ENCODE measurements at places on chromosomes 1 and 21. TPM values are rescaled to one million over a fixed set of nuclear protein-coding genes. Genes with fewer than 3 reads are reported as not detected.

The S100A13 gene
- total RNA-seq, result 7.0 TPM

The GPA33 gene
- 1.2 TPM for total RNA-seq

The FCER1G gene
- 0.74 TPM for total RNA-seq

The DMBX1 gene
- total RNA-seq, result not detected

The SDF4 gene
- 74.7 TPM for total RNA-seq

The EEIG2 gene
- total RNA-seq, result 7.6 TPM

The RRAGC gene
- 22.3 TPM for total RNA-seq

The NUF2 gene
- 69.0 TPM for total RNA-seq

DNA sequence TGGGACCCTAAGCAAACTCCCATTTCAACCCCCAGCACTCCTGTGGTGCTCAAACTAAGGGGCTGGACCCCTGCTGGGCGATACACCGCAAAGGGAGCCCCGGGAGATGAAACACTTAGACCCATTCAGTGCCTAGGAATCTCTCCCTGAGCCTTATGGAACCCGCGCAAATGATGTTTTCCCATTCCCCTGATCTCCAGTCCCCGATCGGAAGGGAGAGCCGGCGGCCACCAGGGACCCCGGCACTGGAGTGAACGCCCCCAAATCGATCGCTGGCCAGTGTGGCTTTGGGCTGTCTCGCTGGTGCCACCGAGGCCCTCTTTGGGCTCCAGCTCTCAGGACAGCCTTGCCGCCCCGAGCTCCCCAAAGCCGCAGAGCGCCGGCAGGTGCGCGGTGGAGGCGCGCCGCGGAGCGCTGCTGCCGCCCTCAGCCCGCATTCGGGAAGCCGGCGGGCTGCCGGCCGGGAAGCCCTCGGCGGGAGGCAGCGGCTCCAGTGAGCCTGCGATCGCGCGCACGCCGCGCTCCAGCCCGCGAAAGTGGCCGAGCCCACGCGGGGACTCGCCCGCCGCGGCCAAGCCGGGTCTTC lies 1.1 kb downstream of the PLXNA2 start:
- peak; percentile 12 for DNase-seq
- H3K27me3 ChIP-seq, result peaks cover 31% of the 10 kb centered on the region

GRCh38 chr21:42672699-42673458 lies 19.5 kb downstream of the PDE9A start:
- H3K4me1 ChIP-seq, result peaks cover 6% of the 10 kb centered on the region
- H3K27me3 ChIP-seq, result no peaks in the 10 kb centered on the region
- no peak for DNase-seq
- H3K27ac ChIP-seq, result no peak overlapping the region
- no peaks in the 10 kb centered on the region for H3K36me3 ChIP-seq
- H3K4me3 ChIP-seq, result no peak overlapping the region

DNA sequence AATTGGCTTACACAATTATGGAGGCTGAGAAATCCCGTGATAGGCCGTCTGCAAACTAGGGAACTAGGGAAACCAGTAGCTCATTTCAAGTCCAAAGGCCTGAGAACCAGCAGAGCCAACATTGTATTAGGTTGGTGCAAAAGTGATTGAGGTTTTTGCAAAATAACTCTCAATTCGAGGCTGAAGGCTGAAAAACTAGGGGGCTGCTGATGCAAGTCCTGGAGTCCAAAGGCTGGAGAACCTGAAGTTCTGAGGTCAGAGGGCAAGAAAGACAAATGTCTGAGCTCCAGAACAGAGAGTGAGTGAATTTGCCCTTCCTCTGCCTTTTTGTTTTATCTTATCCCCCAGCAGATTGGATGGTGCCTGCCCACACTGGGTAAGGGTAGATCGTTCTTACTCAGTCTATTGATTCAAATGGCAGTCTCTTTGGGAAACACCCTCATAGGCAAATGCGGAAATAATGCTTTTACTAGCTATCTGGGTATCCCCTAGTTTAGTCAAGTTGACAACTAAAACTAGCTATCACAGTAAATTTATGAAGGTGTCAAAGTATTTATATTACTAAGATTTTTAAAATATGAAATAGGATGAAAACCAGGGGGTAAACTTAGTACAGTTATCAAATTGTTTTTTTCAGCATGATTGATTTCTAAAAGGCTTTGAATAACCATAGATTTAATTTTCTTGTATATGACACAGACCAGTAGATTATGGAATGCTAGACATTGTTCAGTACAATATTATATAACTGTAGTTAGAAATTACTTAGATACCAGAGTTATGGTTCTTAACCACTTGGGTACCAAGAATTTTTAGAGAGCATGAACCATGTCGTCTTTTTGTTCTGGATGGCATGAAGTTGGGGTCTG lies 15.4 kb downstream of the RABGAP1L start:
- no peak overlapping the region for H3K27ac ChIP-seq
- H3K36me3 ChIP-seq, result peaks cover 23% of the 10 kb centered on the region
- H3K4me1 ChIP-seq, result peaks cover 35% of the 10 kb centered on the region
- no peak overlapping the region for H3K4me3 ChIP-seq
- H3K27me3 ChIP-seq, result no peaks in the 10 kb centered on the region

GRCh38 chr1:46735708-46736324 lies 16.9 kb upstream of the EFCAB14 start:
- H3K4me3 ChIP-seq, result no peak overlapping the region
- peak; percentile 46 for DNase-seq
- H3K27me3 ChIP-seq, result peaks cover 12% of the 10 kb centered on the region
- H3K27ac ChIP-seq, result no peak overlapping the region
- no peaks in the 10 kb centered on the region for H3K4me1 ChIP-seq

DNA sequence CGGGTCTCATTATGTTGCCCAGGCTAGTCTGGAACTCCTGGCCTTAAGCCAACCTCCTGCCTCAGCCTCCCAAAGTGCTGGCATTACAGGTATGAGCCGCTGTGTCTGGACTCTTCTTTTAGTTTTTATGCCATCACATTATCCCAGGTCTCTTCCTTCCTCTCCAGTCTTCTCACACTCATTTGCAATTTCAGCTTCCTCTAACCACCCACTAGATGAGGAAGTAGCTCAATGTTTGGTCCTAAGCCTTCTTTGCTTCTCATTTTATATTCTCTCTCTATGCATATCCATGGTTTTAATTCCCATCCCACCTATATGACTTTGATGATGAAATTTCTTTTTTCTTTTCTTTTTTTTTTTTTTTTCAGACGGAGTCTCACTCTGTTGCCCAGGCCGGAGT lies 3.1 kb upstream of the ZBTB8A start:
- DNase-seq, result no peak
- H3K27me3 ChIP-seq, result peaks cover 50% of the 10 kb centered on the region
- peaks cover 8% of the 10 kb centered on the region for H3K4me1 ChIP-seq
- H3K36me3 ChIP-seq, result no peaks in the 10 kb centered on the region

GRCh38 chr1:149962039-149962647 lies 25.5 kb upstream of the MTMR11 start:
- peaks cover 42% of the 10 kb centered on the region for H3K36me3 ChIP-seq
- H3K4me3 ChIP-seq, result no peak overlapping the region
- H3K27me3 ChIP-seq, result no peaks in the 10 kb centered on the region
- H3K4me1 ChIP-seq, result peaks cover 12% of the 10 kb centered on the region
- no peak overlapping the region for H3K27ac ChIP-seq
- DNase-seq, result peak; percentile 63

GRCh38 chr1:89523572-89524368 lies 859 bp upstream of the LRRC8B start:
- H3K36me3 ChIP-seq, result peaks cover 16% of the 10 kb centered on the region
- H3K4me1 ChIP-seq, result peaks cover 31% of the 10 kb centered on the region
- no peaks in the 10 kb centered on the region for H3K27me3 ChIP-seq
- H3K27ac ChIP-seq, result no peak overlapping the region

DNA sequence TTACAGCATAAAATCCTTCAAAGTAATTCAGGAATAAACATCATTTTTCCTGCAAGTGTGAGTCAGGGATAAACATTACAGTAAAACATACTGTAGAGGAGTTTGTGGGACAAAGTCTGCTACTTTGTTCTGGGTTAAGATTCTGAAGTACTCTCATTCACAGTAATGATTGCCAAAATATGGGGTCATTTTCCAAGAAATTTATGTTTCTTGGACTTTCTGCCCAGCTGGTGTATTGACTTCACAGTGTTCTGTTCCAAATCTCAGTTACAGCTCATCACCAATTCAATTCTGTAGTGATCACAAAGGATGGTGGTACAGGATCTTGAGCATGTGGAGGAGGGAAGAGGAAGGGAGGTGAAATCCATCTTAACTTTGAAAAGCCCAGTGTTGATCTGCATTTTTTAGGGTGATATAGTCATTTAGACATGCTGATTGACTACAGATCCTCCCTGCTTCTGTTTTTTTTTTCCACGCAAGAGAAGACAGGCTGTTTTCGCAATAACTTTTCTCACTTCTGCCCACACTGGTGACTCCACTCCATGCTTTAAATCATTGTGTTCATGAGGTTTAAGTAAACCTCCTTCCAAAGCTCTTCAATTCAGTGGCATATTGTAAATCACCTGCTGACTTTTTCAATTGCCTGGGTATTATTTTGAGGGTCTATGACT lies 60.4 kb upstream of the C1orf53 start:
- H3K27me3 ChIP-seq, result no peaks in the 10 kb centered on the region
- no peak for DNase-seq
- no peak overlapping the region for H3K27ac ChIP-seq
- no peaks in the 10 kb centered on the region for H3K36me3 ChIP-seq
- no peak overlapping the region for H3K4me3 ChIP-seq

DNA sequence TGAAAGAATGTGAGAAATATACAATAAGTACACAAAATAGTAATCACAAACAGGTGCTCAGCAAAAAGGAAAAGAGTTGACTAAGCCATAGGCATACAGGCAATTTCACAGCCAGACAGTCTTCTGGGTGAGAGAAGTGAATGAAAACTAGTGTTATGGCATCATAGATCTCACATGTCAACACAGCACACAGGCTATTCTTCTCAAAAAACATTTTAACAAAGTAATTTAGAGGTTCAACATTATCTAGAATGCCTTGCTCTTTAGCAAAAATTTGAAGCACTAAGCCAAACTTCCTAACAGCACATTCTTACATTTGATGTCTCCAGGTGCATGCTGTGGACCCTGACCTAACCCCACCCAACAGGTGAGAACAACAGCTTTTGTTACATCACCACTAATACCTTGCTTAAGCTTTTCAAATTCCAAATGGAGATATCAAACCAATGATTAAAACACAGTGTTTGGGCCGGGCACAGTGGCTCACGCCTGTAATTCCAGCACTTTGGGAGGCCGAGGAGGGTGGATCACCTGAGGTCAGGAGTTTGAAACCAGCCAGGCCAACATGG lies 30.5 kb downstream of the OTUD7B start:
- peaks cover 29% of the 10 kb centered on the region for H3K4me1 ChIP-seq
- H3K27me3 ChIP-seq, result no peaks in the 10 kb centered on the region
- DNase-seq, result no peak
- no peak overlapping the region for H3K4me3 ChIP-seq
- H3K27ac ChIP-seq, result no peak overlapping the region

DNA sequence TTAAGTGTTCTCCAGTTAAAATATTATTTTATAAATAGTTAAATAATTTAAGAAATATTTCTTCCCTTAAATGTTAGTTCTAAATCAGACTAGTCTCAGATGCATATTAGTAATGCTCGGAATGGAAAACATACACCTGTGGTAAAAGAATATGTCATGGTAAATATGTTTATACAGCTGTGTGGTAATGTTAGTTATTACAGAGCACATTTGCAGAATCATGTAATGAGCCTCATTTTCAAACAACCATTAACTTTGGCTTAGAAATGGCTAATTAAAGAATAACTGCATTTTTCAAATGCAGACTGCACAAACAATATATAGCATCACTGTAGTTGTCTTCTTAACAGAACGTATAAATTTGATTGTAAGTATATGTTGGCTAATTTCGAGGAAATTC lies 90.3 kb downstream of the DISP1 start:
- H3K27ac ChIP-seq, result no peak overlapping the region
- H3K4me3 ChIP-seq, result no peak overlapping the region
- H3K36me3 ChIP-seq, result peaks cover 8% of the 10 kb centered on the region
- DNase-seq, result no peak
- H3K27me3 ChIP-seq, result no peaks in the 10 kb centered on the region

DNA sequence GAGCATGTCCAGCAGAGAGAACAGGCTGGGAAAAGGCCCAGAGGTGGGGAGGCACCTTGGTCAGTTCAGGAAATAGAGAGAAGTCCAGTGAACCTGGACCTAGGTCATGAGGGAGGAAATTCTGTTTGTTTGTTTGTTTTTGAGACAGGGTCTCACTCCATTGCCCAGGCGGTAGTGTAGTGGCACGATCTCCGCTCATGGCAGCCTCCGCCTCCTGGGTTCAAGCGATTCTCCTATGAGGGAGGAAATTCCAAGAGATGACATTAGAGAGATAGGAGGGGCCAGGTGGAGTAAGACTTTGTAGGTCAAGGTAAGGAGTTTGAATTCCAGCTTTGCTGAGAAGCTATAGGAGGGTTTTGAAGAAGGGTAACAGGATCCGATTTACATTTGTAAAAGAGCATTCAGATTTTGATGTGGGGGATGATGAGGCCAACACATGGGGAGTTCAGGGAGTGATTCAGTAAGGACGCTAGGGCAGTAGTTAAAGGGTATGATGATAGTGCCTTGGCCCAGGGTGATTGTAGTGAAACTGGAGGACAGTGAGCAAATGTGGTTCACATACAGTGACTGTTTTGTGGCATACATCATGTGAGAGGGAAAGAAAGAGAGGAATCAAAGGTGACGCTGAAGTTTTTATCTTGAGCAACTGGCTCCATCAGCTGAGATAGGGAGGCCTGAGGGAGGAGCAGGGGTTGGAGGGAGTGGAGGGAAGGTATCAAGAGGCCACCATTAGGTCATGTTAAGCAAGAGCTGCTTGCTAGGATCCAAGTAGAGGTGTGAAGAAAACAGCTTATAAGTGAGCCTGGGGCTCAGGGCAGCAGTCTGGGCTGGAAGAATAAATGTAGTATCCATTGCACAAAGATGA lies 8.3 kb upstream of the TRABD2B start:
- H3K4me3 ChIP-seq, result no peak overlapping the region
- no peaks in the 10 kb centered on the region for H3K4me1 ChIP-seq
- H3K36me3 ChIP-seq, result no peaks in the 10 kb centered on the region
- no peaks in the 10 kb centered on the region for H3K27me3 ChIP-seq
- DNase-seq, result no peak

GRCh38 chr1:162677607-162678371 lies 45.5 kb downstream of the DDR2 start:
- no peaks in the 10 kb centered on the region for H3K4me1 ChIP-seq
- no peaks in the 10 kb centered on the region for H3K27me3 ChIP-seq
- no peak overlapping the region for H3K27ac ChIP-seq

GRCh38 chr1:170691258-170691657 lies 27.3 kb downstream of the PRRX1 start:
- no peaks in the 10 kb centered on the region for H3K4me1 ChIP-seq
- H3K27ac ChIP-seq, result no peak overlapping the region
- H3K27me3 ChIP-seq, result peaks cover 18% of the 10 kb centered on the region

Measured in activated naive CD4-positive, alpha-beta T cell treated with anti-CD3 and anti-CD28 coated beads for 36 hours (primary cell).